CD4-positive, alpha-beta T cell treated with Interferon gamma for 1 hour (primary cell): ENCODE measurements at places on chromosomes 13 and 19.
A peak's percentile ranks its signal among the peaks of the same experiment; 100 is the strongest.

DNA sequence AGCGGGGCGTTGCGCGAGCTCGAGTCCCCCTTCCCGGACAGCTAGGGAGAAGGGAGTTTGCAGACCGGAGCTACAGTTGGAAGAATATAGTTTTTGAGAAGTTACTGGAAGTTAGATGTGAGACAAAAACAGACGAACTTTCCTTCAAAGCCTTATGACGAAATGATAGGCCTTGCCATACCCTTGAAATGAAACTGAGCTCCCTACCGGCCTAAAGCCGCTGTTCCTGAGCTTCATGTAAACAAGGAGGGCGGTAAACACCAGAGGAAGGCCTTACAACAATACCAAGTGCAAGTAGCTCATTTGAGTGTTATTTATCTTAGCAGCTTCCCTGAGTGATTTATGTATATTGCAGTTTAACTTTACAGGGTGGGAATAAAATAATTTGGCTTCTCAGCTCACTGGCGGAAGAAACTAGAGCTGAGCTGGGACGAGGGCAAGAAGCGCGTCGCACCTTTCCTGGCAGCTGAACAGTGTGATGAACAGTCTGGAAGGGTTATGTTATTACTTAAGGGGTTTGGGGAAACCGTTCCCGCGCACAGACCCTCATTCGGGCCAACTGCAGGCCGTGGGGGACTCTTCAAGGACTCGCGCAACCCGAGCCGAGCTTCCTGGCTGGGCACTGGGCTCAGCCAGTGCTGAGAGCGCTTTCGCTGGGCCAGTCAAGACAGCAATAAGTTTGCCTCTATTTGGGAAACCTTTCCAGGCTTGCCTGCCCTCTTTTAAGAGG is 111.2 kb downstream of the KCNRG start:
- peak; percentile 42 for DNase-seq

- peak; percentile 9 for DNase-seq
Measured at GRCh38 chr19:5292453-5292821, 48.2 kb downstream of the PTPRS start.

DNA sequence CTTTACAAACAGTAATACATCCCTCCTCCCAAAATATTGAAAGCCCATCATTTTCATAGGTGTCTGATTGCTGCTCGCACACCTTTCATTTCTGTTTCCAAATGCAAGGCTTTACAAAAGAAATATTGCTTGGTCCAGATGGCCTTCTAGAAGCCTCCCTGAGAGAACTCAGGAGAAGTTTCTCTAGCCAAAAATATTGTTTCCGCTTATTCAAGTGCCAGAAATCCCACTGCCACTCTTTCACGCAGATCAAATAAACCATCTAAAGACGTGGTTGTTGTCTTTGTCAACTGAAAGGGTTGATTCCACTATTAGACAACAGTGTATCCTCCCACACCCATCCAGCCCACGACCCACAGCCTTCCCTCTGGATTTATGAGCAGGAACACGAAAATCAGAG is 96.2 kb downstream of the ZIC5 start:
- DNase-seq: no peak

DNA sequence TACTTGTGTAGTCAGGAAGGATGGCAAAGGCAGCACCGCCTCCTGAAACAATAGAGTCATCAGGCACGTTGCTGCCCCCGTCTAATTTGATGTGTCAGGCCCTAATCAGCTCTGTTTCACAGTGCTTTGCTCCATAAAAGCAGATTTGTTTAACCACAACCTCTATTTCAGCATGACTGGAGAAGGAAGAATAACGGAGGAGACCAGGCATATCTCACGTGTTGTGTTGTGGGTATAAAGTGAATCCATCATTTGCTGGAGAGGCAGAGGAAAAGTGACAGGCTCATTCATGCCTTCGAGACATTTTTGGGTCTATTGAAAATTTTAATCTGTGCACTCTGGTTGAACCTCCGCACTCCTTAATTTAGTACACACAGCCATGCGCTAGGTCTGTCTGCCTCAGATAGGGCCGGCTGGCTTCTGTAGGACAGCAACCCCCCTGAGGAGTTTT is 940.4 kb upstream of the SLC10A2 start:
- DNase-seq: no peak

GRCh38 chr19:22422211-22422610 is at the start of gene ZNF98:
Gene ZNF98 (minus strand): TSS chr19:22422346. CDS start chr19:22422224, 122 bp downstream.
- DNase-seq: no peak

DNA sequence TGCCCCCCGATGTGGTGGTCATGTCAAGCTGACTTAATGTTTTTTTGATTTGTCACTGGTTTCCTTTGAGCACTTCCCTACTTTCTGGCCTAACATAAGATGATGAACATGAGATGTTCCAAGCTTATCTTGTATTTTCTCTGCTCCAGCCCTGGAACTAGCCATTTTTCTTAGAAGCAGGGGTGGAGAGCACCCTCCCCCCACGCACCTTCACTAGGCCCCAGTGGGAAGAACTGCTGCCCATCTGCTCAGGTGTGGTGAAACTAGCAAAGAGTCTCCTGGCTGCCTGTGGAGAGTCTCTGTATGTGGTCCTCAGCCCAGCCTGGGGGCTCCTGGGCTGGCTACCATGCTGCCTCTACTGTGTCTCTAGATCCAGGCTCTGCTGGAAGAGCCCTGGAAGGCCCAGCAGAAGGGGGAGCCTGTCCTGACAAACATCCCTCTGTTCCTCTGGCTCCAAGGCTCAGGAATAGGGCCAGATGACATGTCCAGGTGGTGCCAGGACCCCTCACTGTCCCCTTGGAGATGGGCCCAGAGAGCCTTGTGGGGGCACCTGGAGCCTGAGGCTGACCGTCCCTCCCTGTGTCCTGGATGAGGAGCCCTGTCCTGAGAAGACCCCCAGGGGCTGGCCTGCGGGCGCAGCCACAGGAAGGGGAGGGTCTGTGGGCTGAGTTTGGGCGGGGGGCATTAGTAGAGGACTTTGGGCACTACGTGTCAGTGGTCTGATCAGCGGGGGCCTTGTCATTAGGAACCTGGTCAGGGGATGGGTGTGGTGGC is 4.8 kb upstream of the ZNF14 start:
- no peak for DNase-seq

GRCh38 chr19:2035590-2035991 is 15.5 kb downstream of the MKNK2 start:
- DNase-seq: no peak

- DNase-seq: peak; percentile 45
Measured at GRCh38 chr19:38557205-38557799, 60.5 kb downstream of the MAP4K1 start.

- no peak for DNase-seq
Measured at GRCh38 chr13:60143775-60144174, 20.0 kb downstream of the DIAPH3 start.

DNA sequence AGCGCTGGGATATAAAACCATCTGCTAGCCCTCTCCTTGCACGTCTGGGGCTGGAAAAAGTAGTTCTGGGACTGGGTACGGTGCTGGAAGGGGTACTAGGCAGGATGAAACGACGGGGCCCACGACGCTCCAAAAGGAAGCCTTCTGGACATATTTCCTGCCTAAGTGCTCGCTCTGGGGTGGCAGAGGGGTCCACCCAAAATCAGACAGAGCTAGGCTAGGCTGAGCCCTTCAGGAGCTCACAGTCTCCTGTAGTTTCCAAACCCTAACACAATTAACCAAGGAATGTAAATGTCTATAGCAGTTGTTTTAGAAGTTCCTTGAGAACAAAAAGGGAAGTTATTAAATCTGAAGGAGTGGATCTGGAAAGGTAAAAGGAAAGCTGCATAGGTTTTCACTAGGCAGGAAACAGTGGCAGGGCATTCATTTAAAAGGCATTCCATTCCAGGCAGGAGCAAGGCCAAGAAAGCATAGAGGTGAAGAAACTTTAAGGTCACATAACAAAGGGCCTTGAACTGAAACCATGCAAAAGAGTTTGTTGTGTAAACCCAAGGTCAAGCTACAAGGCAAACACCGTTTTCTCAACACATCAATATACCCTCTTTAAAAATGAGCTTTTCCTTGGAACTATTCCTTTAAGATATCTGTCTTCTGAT is 634 bp upstream of the DIAPH3 start:
- DNase-seq: no peak

- DNase-seq: peak; percentile 66
Measured at GRCh38 chr19:58033741-58034476, at the start of gene ZSCAN1. Gene ZSCAN1 (plus strand): TSS chr19:58034025. CDS start chr19:58037837, 3,812 bp downstream.

GRCh38 chr19:16419669-16420335 is 52.0 kb downstream of the EPS15L1 start:
- DNase-seq: no peak

DNA sequence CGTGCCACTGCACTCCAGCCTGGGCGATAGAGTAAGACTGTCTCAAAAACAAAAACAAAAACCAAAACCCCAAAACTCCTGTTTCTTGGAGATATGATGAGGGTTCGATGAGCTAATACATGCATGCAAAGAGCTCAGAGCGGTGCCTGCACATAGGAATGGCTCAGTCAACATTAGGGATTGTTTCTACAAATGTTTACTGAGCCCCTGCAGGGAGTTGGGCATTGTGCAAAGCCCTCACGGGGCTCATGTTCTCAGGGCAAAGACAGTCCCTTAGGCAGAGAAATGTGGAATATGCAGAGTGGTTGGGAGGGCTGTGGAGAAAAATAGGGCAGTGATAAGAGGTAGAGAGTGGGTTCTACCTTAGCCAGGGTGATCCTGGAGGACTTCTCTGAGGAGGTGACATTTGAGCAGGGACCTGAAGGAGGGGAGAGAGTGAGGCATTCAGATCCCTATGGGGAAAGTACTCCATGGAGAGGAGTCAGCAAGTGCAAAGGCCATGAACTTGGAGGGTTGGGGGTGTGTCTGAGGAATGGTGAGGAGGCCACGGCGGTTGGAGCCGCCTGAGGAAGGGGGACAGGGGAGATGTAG is 1.5 kb upstream of the EHD2 start:
- DNase-seq: no peak

- no peak for DNase-seq
Measured at GRCh38 chr13:114256547-114256946, 21.9 kb downstream of the CDC16 start.

DNA sequence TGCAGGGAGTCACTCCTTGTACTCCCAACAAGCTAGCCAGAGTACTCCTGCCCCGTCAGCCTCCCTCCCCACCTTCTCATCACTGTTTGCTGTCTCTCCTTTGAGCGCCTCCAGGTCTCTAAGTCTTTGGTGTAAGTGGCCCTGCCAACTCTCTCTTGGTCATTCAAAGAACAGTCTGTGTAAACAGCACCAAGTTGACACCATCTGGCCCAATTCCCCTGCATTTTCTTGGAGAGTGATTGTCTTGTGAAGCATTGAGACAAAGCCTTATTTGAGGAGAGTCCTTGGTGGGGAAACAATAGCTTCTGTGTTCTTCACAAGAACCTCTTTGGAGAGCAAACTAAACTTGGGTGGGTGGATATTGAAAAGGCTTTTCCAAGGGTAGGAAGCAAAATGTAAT is 114.6 kb upstream of the RNF113B start:
- no peak for DNase-seq

- DNase-seq: no peak
Measured at GRCh38 chr13:29730253-29730652, 120.2 kb downstream of the UBL3 start.

GRCh38 chr19:13095393-13095784 is 7.3 kb downstream of the LYL1 start:
- peak; percentile 53 for DNase-seq

DNA sequence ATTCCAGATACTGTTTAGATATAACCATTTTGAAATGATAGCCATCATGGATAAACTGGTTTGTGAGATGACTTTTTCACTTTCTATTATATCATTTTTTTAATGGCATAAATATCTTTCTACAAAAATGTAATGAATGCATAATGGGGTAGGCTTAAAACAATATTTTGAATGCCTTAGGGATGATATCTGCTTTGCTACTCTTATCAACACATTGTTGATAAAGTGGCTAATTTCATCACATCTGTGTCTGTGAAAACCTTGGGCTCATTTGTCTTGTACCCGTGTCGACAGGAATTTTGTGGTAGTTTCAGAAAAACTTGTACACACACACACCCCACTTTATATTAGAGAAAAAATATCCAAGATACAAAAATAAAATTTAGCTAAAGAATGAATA is 44.1 kb downstream of the SLITRK6 start:
- no peak for DNase-seq

DNA sequence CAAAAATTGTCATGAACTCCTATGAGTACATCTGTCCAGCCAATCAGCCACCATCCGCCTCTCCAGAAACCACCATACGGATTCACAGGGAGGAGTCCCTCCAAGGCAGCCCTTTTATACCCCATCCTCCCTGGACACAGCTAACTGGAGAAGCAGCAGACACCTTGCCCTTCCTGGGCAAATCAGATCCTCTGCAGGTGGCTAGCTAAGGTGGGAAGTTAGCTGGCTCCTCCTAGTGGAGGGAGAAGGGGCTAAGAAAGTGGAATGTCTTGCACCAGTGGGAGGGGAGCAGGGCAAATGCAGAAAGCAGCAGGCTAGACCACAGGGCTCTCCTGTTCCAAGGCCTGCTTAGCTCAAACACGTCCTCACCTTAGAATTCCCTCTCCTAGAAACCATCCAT is 46.2 kb upstream of the UQCRFS1 start:
- no peak for DNase-seq

DNA sequence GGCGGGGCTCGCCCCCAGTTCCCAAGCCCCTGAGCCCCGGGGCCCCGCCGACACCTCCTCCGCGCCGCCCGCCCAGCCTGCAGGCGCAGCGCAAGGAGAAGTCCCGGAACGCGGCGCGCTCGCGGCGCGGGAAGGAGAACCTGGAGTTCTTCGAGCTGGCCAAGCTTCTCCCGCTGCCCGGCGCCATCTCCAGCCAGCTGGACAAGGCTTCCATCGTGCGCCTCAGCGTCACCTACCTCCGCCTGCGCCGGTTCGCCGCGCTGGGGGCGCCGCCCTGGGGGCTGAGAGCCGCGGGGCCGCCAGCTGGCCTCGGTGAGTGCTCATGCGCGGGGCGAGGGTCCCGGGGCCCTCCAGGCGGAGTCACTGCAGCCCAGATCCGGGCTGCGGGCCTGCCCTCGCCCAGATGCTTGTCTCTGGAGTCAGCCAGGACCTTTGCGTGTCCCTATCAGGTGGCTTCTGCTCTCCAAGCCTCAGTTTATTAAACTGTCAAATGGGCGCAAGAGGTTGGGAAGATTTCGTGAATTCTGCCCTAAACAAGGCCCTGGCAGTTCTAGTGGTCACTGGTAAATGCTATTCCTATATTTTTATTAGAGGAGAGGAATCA is 2.0 kb downstream of the NPAS1 start:
- DNase-seq: no peak

- no peak for DNase-seq
Measured at GRCh38 chr19:50944795-50945194, 8.0 kb downstream of the KLK5 start.
